T-helper 2 cell (primary cell): ENCODE measurements at places on chromosomes 5 and 9.

- DNase-seq = no peak
These were observed 132.7 kb upstream of the APC start for GRCh38 chr5:112604732-112605630.

- no peak for DNase-seq
These were observed 1.5 kb upstream of the FCHO2 start for GRCh38 chr5:72954389-72954788.

- DNase-seq = no peak
These were observed 175.2 kb downstream of the PAX5 start for GRCh38 chr9:36858805-36859375.

GRCh38 chr9:82560457-82560904, 502.5 kb downstream of the RASEF start:
- no peak for DNase-seq

DNA sequence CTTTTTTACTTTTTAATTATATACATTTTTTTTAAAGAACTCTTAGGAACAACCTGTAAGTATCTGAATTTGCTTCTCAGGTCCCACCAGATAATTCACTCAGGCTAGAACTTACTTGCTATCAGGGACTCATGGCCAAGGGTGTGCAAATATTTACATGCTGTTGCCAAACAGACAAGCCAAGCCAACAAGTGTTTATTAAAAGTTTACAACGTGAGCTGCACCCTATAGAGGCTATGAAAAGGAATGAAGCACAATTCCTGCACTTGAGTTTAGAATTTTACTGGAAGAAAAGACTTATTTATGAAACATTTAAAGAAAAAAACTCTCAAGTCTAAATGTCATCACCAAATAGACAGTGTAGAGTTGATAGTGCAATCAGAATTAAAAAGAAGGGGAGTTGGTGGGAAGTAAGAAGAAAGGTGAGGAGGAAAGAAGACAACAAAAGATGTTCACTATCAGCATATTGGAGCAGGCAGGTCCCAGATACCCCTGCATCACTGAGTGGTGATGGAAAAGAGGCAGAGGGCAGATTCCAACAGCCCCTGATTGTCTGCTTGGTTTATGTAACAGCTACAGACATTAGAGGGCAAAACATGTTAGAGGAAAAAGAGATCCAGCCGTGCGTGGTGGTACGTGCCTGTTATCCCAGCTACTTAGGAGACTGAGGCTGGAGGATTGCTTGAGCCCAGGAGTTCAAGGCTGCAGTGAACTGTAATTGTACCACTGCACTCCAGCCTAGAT, 32.8 kb downstream of the SH3RF2 start:
- DNase-seq = no peak

- DNase-seq = no peak
These were observed 63.1 kb upstream of the RETREG1 start for GRCh38 chr5:16679863-16680262.

- no peak for DNase-seq
These were observed 453 bp downstream of the PTRH1 start for GRCh38 chr9:127714951-127715469.

DNA sequence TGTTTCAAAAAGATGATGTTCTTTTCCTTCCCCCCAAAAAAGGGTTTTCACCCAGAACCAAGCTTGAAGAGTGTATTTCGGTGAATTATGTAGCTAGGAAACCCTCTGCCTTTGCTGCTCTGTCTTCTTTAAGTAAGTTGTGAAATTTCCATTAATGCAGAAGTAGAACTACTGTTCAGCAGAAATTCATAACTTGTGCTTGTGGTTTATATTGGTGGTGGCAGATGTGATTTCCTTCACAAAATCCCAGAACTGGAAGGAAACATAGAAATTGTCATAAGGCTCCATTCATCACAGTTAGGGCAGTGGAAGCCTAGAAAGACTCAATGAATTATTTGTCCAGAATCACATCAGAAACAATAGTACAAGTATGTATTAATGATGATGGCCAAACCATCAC, 42.1 kb upstream of the DAB2 start:
- DNase-seq = no peak

DNA sequence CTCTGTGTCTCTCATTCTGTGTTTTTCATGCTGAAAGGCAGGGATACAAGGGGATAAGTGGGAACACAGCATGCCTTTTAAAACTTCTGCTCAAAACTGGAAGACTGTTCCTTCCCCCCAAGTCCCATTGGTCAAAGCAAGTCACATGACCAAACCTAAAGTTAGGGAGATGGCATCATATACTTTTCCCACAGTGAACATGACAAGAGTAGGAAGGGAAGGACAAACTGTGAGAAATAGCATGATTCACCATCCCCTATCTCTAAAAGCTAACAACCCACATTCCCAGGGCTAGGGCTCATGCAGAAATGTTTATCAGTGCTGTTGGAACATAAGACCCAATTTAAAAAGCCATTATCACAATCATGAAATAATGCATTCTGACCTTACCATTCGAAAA, 24.2 kb upstream of the SHISAL2B start:
- DNase-seq = no peak

DNA sequence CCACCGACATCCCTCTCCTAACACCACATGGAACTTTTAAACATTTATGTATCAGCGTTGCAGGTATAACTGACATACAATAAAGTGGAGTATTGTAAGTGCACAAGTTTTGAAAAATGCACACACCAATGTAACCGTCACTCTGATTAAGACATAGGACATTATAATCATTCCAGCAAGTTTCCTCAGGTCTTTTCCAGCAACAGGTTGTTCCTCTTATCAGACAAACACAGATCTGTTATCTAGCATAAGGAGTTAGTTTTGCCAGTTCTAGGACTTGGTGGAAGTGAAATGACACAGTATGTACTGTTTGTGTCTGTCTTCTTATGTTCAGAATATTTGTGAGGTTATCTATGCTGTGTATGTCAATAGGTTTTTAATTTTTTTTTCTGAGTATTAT, 69.5 kb upstream of the TRPC7 start:
- DNase-seq = no peak

DNA sequence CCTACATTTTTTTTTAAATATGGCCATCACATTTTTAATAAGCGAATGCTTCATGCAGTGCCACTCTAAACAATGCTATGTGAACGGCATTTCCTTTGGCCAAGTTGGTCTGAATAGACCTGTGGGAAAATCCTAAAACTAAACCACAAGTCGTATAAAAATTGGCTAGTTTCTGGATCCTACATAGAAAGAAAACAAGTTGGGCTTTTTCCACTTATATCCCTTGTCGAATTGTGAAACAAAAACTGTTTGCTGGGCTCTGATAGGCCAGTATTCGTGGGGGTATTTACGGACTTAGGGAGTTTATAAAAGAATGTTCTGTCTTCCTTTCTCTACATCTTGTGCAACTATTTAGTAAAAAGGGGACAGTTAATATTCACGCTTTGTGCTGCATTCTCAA, 153.1 kb upstream of the KLF9 start:
- DNase-seq = no peak

DNA sequence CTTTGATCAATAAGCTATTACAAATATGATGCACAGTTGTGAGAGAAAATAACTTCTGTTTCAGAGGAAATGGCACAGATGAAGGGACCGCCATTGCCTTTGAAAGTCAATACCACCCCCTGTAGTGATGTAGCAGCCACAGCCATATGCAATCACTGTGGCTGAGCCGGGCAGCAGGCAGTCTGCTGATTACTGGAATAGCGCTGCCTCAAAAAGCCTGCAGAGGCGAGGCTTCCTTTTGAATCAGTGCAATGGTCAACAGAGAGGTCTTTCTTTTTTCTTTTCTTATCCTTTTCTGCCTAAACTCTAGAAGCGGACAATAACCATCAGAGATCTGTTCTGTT, 265.1 kb upstream of the TAS2R1 start:
- no peak for DNase-seq

GRCh38 chr5:142506046-142506445, 179.8 kb downstream of the FGF1 start:
- DNase-seq = no peak

DNA sequence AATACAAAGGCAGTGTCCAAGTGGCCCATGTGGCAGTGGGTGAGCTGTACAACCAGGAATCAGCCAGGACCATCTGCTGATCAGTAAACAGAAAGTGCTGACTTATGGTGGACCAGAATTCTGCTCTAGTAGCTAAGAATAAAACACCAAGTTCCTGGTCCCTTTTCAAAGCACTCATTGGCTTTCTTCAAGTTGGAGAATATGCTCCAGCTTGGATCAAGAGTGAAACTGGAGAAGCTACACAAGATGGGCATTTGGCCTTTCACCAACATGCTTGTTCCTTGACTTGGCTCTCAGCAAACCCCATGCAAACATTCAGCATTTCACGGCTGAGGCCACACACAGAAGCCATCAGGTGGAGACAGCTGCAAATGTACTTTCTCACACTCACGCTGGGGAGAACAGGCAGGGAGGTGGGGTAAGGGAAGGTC, 32.1 kb downstream of the MARCHF3 start:
- no peak for DNase-seq

DNA sequence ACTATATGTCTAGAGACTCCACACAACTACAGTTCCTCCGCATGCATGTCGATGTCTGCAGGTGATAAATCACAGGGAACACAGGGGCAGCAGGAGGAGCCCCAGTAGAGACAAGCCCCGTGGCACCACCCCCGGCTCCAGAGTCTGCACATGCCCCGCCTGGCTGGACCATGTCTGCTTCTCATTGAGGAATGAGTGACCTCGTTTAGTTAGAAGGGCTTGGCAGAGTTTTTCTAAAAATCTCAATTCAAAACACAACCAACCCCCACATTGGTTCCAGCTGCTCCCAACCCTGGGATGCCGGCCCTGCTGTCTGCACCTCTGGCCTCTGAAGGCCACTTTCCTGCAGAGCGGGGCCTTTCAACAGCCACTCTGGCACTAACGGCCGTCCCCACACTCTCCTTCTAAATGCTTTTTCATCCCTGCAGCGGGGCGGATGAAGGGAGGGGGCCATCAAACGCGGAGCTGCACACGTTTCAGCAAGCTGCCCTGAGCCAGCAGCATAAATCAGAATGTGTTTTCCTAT, 106.3 kb downstream of the ROR2 start:
- no peak for DNase-seq
